ENCODE measurements at places on chromosomes 12 and 14. TPM values are rescaled to one million over a fixed set of nuclear protein-coding genes. Genes with fewer than 3 reads are reported as not detected.
A peak's percentile ranks its signal among the peaks of the same experiment; 100 is the strongest.

DNA sequence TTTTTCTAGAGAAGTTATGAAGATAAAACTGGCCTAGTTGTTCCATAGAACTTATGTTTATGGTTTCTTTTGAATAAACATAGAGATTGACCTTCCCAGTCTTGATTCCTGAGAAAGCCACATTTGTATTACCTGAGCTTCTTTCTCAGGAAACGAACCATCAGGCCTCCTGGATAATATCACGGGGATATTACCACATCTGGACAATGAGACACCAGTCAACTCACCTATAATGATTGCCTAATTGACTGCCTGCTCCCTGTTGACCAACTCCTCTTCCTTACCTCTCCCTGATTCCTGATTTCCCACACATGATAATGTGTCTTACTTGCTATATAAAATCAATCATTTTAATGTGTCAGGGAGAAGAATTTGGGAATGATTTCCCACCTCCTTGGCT lies 822.7 kb downstream of the LRFN5 start:
- DNase-seq = no peak

DNA sequence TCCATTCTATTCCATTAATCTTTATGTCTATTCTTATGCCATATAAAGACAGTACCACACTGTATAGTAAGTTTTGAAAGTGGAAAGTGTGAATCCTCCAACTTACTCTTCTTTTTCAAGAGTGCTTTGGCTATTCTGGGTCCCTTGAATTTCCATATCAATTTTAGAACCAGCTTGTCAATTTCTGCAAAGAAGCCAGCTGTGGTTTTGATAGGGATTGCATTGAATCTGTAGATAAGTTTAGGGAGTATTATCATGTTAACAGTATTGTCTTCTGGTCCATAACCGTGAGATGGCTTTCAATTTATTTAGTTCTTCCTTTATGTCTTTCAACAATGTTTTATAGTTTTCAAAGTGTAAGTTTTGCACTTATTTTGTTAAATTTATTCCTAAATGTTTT lies 34.2 kb upstream of the GCH1 start:
- DNase-seq = no peak

DNA sequence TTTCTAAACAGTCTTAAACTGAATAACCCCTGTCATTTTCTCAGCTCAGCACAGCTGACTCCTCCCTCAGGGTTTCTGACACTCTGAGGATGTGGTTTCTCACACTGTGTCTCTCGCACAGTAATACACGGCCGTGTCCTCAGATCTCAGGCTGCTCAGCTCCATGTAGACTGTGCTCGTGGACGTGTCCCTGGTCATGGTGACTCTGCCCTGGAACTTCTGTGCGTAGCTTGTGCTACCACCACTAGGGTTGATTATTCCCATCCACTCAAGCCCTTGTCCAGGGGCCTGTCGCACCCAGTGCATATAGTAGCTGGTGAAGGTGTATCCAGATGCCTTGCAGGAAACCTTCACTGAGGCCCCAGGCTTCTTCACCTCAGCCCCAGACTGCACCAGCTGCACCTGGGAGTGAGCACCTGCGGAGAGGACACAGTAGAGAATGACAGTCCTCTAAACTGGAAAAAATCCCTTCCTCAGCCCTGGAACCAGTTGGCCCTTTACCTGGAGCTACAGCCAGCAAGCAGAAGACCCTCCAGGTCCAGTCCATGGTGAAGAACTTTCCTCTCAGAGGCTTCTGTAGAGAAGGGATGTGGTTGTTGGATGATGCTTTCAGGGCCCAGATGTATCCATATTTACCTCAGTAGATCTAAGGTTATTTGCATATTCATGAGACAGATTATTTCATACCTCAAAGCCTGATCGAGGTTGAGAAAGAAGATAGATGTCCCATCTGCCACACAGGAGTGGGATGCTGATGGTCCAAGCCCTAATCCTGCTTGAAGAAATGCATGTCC lies 984.8 kb downstream of the TMEM121 start:
- peak; percentile 50 for DNase-seq

DNA sequence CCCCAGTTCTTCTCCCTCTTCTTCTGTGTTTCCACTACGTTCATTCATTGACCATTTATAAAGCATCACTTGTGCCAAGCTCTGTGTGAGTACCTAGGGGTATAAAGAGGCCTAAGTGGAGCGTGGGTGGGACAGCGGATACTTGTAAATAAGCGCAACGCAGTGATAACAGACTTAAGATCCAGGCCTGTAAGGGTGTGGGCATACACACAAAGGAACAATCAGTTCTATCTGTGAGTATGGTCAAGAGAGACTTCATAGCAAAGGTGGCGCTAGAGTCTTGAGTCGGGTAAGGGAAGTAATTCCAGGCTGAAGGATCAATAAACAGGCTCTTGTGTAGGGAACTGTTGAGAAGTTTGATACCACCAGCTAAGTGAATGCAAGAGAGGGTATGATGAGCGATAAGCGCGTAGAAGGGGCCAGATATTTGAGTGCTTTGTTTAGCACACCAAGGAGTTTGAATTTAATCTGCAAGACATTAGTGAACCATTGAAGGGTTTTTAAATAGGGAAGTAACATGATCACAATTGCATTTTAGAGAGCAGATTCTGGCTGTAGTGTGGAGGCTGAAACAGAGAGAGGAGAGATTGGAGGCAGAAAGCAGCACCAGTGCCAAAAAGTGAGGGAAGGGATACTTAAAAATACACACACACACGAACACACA lies 1.0 kb upstream of the GXYLT1 start:
- no peak for DNase-seq

- no peak for DNase-seq
Measured at GRCh38 chr12:27504507-27504906, 19.5 kb upstream of the PPFIBP1 start.

- DNase-seq = no peak
Measured at GRCh38 chr12:2228535-2228934, 175.7 kb downstream of the CACNA1C start.

DNA sequence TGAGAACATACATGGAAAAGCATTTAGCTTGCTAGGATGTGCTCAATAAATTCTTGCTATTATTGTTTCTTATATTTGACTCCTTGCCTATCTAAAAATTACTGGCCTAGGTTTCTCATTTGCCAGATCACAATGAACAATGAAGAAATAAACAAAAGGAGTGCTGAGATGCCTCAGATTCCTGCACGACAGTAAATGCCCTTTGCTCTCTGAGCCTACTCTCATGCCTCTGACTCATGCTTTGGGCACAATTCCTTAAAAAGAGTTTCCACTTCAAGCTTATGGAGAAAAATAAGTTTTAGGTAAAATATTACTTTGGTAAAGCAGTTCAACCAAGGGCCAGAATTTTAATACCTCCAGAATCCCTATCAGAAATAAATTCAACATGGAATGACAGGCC lies 30.9 kb downstream of the GRIN2B start:
- DNase-seq = no peak

DNA sequence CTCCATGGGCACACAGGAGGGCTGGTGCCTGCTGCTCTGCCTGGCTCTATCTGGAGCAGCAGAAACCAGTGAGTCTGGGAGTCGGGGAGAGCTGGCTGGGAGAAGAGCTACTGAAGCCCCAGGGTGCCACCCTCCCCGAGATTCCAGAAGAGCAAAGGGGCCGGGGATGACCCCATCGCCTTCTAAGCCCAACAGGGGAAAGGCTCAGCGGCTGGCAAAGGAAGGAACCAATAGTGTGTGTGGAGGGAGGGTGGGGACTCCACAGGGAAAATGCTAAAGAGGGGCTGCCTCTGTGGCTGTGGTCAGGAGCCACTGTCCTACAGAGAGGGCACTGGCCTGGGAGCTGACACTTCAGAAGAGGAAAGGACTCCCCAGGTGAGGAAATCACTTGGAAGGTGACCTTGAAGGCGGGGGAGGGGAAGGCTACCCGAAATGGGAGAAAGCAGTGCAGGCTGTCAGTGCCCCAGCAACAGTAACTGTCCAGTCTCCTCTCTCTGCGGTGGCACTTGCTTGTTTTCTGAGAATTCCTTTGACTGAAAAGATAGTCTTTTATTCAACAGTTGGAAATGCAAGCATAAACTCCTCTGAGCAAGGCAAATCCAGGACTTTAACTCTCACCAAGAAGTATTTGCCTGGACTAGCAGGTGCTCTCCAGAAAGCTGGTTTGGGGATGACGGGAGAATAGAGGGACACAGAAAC lies 552 bp downstream of the TAPBPL start:
- no peak for DNase-seq

- DNase-seq = no peak
Measured at GRCh38 chr12:125652681-125653080, 587.4 kb downstream of the AACS start.

DNA sequence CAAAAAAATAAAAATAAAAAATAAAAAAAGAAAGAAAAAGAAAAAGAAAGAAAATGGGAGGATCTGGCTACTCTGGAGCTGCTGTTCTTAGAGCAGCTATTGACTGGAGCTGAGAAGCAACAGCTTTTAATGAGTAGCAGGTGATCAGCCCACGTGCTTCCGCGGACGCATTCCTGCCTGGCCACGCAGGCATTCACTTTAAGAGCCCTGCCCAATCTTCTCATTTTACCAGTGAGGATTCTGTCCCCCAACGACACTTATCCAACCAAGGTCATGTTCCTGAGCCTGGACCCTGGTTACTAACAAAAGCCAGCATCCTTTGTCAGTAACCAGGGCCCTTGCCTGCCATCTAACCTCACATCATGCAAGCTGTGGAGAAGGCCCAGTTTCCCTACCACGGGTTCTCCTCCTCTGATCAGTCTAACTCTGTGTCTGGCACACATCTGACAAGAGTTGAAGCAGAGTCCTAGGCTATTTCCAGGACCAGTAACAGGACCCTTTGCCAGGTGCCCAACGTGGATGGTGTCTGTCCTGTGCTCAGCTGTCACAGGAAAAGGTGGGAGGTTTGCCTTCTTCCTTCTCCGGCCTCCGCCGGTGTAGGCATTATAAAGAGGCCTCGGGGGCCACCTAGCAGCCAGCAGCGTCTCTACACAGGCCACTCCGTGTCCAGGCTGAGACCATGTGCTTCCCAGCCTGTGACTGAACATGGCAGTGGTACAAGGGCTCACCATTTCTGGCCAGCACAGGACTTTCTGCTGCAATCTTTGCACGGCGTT lies 60.9 kb upstream of the GPATCH2L start:
- DNase-seq = no peak

DNA sequence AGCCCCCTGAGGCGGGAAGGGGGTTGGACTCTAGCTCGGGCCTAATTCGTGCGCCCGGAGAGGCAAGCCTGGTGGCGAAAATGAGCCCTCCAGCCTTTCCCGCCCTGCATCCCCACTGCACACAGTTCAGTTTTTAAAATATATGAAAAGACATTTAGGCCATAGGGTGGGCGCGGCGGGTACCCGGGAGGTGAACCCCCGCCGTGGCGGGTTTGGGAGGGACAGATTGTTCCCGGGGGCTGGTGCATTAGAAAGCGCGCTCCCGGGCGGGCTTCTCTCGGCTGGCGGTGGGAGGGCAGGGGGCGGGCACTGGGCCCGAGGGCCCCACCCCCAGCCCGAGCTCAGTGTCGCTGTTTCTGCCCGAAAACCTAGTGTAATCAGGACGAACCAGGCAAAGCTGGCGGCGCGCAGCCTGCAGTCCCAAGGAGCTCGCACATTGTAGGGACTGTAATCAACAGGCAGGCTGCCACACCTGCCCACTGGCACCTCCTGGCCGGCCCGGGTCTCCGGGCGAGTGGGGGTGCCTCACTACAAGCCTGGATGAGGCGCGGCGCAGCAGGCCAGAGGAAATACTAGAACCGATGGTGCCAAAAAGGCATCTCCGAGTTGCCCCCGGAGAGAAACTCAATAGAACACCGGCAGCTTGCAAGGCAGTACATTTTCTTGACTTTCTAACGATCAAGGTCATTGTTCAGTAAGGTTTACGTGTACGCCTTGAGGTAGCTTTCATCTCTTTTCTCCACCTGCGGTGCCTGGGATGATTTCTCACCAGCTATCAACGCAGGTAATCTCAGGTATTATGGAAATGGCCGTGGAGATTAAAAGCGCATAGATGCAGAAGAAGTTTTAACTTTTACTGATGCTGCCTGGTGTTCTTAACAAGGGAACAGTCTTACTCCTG lies 764 bp upstream of the SPTB start:
- DNase-seq = peak; percentile 39

DNA sequence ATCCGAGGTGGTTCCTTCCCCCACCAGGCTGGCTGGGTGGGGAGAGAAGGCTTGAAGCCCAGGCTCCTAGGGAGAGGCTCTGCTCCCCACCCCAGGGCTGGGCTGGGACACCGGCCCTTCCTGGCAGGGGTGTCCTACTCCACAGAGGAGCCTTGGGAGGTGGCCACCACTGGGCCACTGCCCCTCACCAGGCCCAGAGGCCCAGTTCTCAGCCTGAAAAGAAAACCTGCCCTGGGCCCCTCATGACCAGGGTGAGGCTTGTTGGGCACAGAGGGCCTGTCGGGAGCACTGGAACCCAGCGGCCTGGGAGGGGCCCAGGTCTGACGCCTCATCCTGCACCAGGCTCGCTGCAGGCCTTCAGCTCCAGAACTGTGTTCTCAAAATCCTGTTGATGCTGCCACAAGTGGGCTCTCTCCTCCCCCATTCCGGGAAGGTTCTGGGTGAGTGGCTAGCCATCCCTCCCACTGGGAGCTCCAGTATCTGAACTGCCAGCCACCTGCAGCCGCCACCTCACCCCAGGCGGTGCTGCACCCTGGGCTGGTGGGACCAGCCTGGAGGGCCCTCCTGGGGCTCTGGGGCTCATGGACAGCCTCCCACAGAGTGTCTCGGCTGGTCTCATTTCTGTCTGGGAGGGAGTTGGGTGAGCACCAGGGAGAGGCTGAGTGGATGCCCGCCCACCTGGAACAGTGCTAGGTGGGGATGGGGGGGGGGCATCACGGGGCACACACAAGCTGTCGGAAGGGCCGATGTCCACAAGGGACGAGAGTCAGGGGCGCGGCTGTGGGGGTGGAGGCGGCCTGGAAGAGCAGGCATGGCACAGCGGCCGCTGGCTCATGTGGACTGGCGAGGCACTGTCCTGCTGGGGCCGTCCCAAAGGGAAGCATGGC lies 11.8 kb downstream of the BAG5 start:
- no peak for DNase-seq

- peak; percentile 13 for DNase-seq
Measured at GRCh38 chr14:81303258-81303935, 82.6 kb upstream of the GTF2A1 start.

GRCh38 chr14:33805593-33805992 lies 145.3 kb downstream of the EGLN3 start:
- no peak for DNase-seq

DNA sequence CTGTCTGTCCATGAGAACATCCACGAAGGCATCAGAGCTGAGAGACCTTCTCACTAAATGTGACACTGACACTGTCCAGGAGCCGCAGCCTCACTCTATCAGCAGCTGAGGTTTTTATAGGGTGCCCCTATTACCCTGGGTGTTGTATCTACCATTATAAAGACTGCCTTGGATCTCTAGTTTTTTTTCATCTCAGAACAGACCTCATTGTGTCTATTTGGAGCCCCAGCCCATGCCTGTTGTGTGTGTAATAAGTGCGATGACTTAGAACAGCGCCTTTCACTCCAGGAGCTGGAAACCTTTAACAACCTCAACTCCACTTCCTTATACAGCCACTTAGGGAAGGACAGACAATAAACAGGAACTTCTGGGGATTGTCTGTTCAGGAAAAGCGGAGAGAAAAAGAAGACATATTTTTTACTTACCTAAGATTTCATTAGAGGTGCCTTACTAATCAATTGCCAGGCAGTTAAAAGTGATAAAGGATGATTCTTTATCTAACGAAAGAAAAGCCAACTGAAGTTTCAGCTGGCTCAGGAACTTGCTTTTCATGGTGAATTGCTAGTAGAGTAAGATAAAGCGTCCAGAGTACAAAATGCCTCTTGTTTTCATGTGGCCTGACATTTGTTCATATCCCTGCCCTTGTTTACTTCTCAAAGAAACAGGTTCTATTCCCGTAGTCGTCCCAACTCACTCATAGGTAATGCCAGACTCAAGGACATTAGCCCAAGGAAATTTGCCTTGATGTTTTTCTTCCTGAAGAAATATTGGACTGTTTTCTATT lies 420.6 kb downstream of the RAD51B start:
- no peak for DNase-seq

SAMD15 gene
- total RNA-seq = 0.41 TPM

SLC24A4 gene
- total RNA-seq = not detected

TMEM63C gene
- 1.0 TPM for total RNA-seq
